ENCODE measurements at places on chromosomes 13 and 19.

- peak; percentile 89 for DNase-seq
Measured at GRCh38 chr19:23758187-23759074, at the start of gene ZNF681. ZNF681 (minus strand) TSS chr19:23758891; CDS start chr19:23758749, 142 bp downstream.

DNA sequence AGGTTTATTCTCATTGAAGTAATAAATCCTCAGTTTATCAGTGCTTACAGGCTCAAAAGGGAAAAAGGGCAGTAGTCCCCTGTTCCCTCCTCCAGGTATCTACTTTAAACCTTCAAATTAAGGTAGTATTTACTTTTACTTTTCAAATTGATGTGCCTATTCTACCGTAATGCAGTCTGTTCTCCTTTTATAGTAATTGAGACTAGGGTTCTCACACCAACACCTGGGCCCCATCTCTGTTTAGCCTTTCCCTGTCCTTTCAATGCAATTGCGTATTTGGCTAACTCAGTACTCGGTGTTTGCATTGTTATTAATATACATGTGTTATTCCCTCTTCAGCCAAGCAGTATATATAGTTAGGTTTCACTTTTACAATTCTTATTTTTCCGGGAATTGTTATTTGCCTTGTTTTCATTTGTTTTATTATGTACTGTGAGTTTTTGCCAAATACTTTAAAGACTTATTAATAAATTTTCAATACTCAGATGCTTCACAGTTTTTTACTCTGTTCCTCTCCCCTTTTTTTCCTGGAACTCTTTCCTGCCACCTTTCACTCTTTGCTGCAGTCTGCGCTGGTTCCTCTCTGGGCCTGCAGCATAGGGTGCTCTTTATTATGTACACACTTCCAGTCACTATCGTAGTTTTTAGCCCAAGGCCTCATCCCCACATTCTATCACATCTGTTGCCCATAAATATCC lies 30.3 kb downstream of the USPL1 start:
- no peak for DNase-seq

- no peak for DNase-seq
Measured at GRCh38 chr13:113948034-113948742, 25.7 kb downstream of the C13orf46 start.

GRCh38 chr13:50125554-50126262 lies 110.5 kb downstream of the KCNRG start:
- peak; percentile 84 for DNase-seq

DNA sequence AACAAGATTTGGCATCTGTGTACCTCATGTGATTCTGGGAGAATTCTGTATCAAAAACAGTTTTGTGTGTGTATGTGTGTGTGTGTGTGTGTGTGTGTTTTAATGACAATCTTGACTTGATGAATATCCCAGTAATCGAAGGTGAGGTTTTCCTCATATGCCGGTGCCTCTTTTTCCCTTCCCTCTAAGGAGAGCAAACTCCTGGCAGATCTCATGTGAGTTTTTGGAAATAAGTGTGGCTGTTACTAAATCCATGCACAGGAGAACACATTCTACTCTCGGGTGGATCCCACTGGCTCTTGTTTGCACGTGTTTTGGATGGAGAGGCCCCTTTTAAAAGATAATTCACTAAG lies 29.0 kb upstream of the CEBPG start:
- DNase-seq: no peak

- peak; percentile 44 for DNase-seq
Measured at GRCh38 chr19:5719274-5719960, 529 bp downstream of the LONP1 start.

DNA sequence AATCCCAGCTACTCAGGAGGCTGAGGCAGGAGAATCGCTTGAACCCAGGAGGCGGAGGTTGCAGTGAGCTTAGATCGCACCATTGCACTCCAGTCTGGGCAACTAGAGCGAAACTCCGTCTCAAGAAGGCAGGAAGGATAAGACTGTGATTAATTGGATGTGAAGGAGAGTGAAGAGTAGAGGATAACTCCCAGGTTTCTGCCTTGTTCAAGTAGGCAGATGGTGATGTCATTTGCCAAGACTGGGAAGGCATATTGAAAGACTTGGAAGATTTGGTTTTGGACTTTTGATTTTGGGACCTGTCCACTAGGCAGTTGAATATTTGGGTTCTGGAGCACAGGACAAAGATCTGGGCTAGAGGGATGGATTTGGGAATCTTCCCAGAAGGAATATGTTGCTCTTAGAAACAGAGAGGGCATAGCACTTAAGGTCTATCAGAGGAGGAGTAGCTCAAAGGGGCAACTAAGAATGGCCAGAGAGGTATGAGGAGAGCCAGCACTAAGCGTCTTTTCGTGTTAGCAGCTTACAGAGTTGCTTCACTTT lies 20.0 kb downstream of the GARRE1 start:
- no peak for DNase-seq

- no peak for DNase-seq
Measured at GRCh38 chr19:55275851-55276719, 3.8 kb downstream of the HSPBP1 start.
